Activated B cell treated with CpG ODN at 0.5 μM for 24 hours (primary cell): ENCODE measurements at places on chromosomes 6 and 20.

- no peak for DNase-seq
Measured at GRCh38 chr6:66361886-66362285, 654.9 kb upstream of the EYS start.

- DNase-seq = no peak
Measured at GRCh38 chr20:33391722-33392415, 9.4 kb downstream of the CDK5RAP1 start.

DNA sequence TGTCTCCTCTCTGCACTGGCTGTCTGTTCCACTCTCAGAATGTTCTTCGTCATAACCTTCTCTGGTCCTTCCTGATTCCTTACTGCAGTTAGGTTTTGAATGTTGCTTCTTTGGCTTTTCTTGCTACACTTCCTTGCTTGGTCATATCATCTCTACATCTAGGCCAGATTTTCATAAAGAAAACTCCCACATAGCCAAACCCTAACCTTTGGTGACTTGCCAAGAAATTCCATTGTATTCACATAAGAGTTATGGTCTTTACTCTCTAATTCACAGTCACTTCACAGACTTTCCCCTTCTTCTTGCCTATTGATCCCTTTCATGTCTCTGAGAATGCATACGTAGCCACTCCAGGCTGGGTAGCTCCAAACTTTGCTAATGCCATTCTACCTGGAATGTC, 41.9 kb upstream of the SIM1 start:
- no peak for DNase-seq

- DNase-seq = no peak
Measured at GRCh38 chr6:41939176-41939847, 2.3 kb downstream of the CCND3 start.
